CD4-positive, alpha-beta T cell treated with Interleukin-1 beta for 1 hour (primary cell): ENCODE measurements at places on chromosomes 5 and 9.
A peak's percentile ranks its signal among the peaks of the same experiment; 100 is the strongest.

- no peak for DNase-seq
Measured at GRCh38 chr5:132499440-132500243, 9.1 kb upstream of the IRF1 start.

- DNase-seq: no peak
Measured at GRCh38 chr9:120643061-120643460, 63.1 kb upstream of the CDK5RAP2 start.

- no peak for DNase-seq
Measured at GRCh38 chr9:14314929-14315874, 1.3 kb upstream of the NFIB start.

- DNase-seq: no peak
Measured at GRCh38 chr5:107794741-107795140, 124.0 kb upstream of the EFNA5 start.

DNA sequence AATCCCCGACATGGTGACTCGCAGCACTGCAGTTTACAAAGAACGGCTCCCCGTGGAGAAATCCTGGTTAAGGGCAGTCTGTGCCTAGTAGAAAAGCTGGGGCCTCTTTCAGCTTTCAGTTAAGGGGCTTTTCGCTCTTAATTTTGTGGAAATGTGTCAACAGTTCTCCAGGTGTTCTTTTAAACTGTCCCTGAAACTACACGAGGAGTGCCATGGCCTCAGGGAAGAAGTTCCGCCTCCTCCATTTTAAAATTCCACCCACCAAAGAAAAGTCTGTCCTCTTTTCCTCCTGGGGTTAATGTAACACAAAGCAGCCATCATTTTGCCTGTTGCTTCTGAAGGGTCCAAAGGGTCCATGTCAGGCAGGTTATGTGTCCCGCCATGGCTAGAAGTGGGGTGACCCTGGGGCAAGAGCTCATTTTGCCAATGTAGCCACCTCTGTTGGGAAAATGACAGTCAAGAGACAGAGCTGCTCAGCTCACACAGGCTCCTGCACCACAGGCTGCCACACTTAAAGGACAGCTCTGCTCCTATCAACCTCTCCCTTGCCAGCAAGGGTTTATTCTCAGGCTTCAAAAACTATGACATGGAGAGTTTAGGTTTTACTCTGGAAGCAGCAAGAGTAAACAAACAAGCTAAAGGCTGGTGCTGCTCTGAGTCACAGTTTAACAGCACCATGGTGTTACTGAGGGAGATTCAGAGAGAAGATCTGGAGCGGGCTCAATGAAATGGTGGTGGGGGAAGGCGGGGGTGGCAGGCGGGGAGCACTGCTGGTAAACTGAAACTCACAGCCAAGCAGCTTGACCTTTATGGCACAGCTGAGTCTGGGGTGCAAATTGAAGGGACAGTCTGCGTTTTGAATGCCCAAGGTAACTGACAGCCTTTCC lies 3.2 kb downstream of the WHRN start:
- no peak for DNase-seq

GRCh38 chr5:2742921-2743679 lies 8.4 kb downstream of the IRX2 start:
- DNase-seq: no peak

DNA sequence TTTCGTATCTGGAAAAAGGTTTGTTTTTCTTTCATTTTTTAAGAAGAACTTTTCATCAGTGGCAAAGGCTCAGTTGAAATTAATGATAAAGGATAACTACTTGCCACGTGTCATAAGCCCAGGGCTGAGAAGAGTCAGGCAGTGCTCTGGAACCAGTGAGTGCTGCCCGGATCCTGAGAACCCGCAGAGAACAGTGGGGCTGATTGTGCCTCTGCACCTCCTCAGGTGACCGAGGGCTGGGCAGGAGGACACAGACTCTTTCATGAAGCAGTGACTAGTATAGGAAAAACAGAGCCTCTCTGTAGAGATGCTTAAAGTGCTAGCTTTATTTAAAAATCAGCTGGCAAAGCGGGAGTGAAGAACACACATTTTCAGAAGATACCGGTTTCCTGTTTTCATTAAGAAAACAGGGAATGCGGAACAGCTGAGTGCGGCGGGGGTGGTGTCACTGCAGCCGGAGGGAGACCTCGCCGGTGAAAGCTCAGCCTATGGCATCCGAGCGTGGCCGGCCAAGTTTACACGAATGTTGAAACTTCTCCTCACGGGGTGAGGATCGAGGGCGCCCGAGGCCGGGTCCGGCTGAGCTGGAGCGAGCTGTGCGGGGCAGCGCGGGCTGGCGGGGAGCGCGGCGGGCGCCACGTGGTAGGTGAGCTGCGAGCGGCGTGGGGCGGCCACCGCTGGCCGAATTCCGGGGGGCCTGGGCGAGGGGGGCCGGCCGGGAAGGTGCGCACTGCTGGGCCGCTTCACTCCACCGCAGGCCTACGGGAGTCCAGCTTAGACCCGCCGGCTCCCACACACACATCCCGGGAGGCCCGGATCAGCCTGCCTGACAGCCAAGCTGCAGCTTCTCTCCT lies 134.7 kb upstream of the DMRT1 start:
- peak; percentile 12 for DNase-seq

DNA sequence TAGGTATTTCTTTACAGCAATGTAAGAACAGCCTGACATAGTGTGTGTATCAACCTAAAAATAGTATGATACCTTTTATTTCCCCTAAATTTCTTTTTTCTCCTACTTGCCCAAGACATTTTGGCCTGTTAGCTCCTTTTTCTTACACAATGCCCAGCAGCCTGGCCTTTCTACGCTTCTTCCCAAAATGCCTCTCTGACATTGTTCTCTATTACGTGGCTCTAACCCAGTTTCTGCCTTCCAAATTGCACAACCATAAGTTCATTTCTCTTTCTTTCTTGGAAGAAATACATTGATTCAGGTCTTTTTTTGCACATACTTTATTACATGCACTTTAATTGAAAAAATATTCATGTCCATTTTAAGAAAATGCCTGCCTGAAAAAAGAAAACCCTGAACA lies 408.2 kb downstream of the PRR16 start:
- DNase-seq: no peak

DNA sequence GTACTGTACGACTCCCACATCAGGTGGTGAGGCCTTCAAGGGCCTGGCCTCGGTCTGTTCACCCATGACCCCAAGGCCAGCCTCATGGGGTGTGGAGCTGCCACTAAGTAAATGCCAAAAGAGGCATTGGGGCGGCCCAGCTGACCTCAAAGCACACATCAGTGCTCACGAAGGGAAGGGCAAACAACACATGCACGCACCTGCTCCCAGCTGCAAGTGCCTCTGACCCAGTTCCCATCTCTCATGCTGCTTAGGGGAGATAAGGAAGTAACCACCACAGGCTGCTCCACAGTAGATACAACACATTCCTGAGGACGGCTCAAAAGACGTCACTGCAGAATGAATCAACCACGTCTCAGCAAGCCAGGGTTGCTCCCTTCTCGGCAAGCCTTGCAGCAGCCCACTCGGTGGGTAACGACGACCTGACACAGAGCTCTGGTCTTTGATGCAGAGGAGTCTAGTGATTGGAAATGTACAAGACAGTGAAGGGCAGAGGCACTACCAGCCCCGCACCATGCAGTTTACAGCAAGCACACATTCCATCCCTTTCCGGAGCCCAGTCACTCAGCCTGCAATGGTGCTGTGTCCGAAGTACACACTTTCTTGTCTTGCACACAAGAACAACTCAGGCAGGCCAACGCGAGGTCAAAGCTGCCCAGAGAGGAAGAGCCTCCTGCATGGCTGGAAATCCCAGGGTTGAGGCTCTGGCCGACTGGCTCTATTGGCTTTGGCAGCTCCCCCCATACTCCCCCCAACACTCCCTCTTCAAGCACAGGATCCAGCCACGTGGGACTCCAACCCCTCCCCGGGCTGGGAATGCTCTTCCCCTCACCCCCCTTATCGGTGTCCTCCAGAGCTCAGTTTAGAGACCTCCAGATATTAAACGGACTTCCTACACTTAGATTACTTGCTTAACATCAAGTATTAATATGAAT lies 31.8 kb downstream of the FABP6 start:
- DNase-seq: peak; percentile 3

- no peak for DNase-seq
Measured at GRCh38 chr5:45695804-45696156, 400 bp downstream of the HCN1 start.

DNA sequence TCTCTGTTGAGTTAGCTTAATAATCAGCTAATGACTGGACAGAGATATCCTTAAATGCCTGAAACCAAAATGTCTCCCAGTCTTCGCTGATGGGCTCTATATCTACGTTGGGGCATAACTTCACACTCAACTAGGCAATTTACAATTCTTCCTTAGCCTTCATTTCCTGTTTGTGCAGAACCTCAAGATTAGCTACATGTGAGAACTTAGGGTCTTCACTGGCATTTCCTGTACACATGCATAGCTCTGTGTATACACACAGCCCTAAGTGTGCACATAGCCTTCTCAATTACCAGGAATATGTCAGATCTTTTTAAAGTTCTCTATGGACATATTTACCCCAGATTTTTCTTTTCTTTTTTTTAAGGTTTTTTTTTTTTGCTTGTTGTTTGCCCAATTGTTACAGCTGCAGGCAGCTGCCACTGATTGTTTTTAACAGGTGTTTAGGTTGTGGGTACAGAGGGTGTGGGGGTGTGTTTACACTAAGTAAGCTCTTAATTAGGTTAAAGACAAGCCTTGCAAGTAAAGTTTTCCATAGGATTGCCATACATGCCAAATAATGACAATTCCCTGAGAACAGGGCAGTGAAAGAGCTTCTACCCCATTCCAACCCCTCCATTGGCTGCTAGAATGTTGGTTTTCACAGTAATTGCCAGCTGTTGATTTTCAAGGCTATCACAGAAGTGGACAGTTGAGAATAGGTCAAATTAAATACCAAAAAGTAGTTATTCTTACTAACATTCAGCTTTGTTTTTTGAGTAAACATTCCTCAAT lies 441.0 kb downstream of the TLE4 start:
- DNase-seq: no peak

DNA sequence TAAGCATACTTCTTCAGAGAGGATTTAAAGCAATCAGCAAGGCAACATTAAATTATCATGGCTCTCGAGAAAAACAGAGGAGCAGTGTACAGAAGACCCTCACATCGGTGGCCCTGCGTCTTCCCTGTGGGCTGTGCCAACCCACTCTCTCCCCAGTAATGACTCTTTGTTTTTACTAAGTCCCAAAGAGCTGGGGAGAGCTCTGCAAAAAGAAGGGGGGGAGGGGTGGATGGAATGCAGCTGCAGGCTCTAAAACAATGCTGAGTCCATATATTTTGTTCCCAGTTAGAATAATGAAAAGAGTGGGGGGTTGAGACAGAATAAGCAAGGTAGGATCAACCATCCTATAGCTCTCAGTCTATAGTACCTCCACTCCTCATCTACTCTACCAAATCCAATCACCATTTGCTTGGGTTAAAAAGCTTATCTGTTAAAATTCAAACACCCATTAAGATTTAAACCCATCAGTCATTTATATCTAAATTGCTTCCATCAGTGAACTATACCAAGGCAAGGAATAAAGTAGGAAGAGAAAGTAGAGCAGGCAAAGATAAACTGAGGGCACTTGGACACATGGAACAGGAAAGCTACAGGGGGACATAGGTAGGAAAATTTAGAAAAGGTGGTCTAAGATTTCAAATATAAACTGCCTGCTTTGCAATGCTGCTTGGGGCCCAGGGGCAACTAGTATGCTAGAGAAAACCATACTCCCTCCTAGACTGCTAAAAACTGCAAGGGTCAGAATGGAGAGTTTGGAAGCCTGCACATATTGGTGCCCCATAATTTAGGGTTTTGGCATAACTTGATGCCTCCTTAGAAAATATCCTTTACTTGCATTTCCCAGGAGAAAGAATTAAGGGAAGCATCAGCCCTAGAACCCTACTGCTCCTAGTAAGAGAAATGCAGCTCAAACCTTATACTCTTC lies 20.6 kb downstream of the ELL2 start:
- DNase-seq: no peak

- DNase-seq: no peak
Measured at GRCh38 chr9:114486205-114486963, 18.9 kb downstream of the WHRN start.

GRCh38 chr9:976943-977837 lies 735 bp downstream of the DMRT3 start:
- DNase-seq: no peak

GRCh38 chr5:60677850-60678664 lies 21.9 kb downstream of the DEPDC1B start:
- no peak for DNase-seq

- no peak for DNase-seq
Measured at GRCh38 chr5:82352146-82352791, 74.1 kb upstream of the RPS23 start.

DNA sequence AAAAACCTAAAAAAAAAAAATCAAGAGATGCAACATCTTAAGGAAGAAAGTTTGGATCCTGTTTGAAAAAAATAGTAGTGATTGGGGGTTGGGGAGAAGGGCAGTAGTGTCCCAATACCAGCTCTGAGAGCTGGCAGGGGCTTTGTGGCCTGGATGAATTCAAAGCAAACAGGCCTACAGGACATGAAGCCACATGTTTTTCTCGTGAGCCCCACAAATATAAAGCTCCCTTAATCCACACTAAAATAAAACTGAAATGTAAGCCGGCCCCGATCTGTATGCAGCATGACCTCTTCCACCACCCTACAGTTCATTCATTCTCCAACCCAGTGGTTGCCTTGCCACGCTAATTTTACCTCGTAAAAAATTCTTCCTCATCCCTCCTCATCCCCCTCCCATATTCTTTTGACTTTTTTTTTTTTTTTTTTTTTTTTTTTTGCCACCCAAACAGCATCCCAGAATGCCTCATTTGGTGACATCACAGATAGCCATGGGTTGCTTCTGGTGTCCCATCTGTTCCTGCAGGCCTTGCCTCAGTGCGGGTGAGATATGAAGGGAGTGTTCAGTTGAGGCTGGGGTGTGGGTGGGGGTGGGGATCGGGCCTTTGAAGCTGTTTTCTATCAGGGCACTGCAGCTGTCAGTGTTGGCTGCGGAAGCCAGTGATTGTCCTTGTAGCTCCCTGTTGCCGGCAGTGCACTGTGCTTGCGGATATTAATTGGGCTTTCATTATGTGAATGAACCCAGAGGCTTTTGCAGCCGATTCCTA lies 81.6 kb upstream of the NFIB start:
- no peak for DNase-seq

DNA sequence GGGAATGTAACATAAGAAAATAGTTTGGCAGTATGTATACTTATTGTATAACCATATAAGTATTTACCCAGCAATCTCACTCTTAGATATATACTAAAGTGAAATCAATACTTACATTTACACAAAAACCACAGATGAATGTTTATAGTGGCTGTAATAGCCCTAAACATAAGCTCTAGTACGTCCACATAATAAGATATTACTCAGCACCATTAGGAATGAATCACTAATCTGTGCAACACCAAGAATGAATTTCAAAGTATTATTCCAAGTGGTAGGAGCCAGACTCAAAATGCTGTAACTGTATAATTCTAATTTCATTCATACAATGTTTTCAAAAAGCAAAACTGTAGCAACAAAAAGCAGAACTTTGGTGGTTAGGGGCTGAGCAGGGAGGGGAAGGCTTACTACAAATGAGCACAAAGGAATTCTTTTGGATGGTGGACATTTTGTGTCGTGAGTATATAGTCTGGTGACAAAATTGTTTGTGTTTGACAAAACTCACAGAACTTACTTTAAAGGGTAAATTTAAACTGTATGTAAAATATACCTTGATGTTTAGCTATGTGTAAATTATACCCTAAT lies 11.9 kb upstream of the C5orf46 start:
- DNase-seq: no peak

GRCh38 chr5:7978991-7979390 lies 110.0 kb downstream of the MTRR start:
- no peak for DNase-seq
